ENCODE measurements at places on chromosomes 7 and 10.

DNA sequence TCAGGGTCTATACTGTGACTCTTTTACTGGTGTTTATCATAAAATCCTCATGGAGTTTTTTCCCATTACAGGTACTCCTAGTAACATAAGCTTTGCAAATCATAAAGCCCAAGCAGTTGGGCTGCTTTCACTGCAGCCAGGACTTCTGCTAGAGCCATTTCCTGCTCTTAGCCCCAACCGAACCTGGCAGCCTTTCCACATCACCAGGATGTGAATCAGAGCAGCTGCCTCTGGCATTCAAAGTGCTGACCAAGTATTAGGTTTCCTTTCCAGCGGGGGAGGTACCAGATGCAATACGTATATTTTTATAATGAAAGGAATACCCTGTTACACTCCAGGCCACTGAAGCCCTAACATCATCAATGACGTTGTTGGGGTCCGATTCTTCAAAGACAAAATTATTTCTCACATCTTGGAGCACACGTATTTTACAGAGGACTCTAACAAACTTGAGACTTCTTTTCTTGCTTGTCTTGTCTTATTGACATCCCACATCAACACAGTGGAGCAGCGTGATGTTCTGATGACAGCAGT is 3.6 kb upstream of the HTR5A start:
- peak; percentile 65 for DNase-seq

- no peak for DNase-seq
Measured at GRCh38 chr10:7267142-7267541, 143.7 kb downstream of the SFMBT2 start.

GRCh38 chr7:32588657-32589056 is 93.4 kb downstream of the AVL9 start:
- peak; percentile 59 for DNase-seq

- no peak for DNase-seq
Measured at GRCh38 chr7:104985259-104985617, 28.8 kb upstream of the KMT2E start.

DNA sequence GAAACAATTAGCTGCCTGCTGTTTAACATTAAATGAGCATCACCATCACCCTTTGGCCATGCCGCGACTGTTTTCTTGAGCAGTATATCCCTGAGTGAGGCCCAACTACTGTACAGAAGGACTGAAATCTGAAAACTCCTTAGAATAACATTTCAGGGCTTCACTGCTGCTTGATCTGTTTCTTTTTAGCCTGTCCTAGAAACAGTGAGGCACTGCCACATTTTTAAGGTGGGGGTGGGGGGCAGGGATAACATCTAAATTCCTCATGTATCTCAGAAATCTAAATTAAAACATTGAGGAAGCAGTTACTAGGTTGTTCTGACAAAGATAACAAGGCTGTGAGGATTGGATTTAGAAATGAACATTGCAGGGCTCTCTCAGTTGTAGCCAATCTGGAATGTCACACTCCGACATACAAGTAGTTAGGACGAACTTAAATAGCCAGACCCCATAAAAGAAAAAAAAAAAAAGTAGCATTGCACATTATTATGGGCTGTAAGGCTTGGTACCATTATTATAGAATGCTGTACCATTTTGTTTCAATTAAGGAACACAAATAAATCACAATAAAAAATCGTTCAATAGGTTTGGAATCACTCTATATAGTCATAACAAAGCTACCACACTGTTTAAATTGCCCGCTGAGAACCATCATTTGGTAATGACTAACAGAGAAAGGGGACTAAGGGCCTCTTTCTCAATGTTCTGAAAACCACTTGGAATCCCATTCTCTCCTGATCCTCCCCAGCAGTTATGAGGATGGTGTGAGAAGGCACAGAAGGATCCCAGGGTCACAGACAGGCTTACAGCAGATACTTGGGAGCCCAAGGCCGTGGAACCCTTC is 256.1 kb downstream of the INHBA start:
- no peak for DNase-seq
